ENCODE measurements at places on chromosomes 16 and 17.

- no peak for DNase-seq
Observed at GRCh38 chr17:14557480-14557879, 256.6 kb downstream of the HS3ST3B1 start.

- no peak for DNase-seq
Observed at GRCh38 chr16:18024611-18025010, 311.9 kb downstream of the NPIPA8 start.

DNA sequence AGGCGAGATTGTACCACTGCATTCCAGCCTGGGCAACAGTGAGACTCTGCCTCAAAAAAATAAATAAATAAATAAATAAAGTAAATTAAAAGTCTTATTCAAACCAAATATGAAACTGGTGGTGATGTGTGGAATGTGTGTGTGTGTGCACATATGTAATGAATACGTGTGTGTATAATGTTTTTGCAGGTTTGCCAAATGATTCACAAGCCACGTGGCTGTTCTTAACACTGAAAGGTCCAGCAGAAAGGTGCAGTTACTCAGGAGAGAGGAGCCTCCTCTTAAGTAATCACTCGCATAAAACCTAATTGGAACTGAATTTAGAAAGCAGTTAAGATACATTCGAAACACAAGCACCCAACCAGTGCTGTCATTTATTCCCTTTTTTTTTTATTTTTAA, 22.9 kb downstream of the GDE1 start:
- no peak for DNase-seq

- no peak for DNase-seq
Observed at GRCh38 chr16:28136751-28137434, 73.4 kb upstream of the GSG1L start.

- DNase-seq: no peak
Observed at GRCh38 chr17:30235386-30236296, at the start of gene SLC6A4. Gene SLC6A4, minus strand, starts transcription at chr17:30235697. Its CDS starts 13,739 bp downstream, at chr17:30221958.

DNA sequence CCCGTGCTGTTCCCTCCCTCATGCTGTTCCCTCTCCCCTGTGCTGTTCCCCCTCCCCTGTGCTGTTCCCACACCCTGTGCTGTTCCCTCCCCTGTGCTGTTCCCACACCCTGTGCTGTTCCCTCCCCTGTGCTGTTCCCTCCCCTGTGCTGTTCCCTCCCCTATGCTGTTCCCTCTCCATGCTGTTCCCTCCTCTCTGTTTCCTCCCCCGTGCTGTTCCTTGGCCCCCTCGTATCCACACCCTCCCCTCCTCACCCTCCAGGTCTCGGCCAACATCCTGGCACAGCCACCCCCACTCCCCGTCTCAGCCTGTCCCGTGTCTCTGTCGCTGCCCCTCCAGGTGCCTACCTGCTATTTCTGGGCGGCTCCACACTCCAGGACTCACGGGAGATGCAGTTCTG, 48.5 kb upstream of the ZC3H18 start:
- no peak for DNase-seq

DNA sequence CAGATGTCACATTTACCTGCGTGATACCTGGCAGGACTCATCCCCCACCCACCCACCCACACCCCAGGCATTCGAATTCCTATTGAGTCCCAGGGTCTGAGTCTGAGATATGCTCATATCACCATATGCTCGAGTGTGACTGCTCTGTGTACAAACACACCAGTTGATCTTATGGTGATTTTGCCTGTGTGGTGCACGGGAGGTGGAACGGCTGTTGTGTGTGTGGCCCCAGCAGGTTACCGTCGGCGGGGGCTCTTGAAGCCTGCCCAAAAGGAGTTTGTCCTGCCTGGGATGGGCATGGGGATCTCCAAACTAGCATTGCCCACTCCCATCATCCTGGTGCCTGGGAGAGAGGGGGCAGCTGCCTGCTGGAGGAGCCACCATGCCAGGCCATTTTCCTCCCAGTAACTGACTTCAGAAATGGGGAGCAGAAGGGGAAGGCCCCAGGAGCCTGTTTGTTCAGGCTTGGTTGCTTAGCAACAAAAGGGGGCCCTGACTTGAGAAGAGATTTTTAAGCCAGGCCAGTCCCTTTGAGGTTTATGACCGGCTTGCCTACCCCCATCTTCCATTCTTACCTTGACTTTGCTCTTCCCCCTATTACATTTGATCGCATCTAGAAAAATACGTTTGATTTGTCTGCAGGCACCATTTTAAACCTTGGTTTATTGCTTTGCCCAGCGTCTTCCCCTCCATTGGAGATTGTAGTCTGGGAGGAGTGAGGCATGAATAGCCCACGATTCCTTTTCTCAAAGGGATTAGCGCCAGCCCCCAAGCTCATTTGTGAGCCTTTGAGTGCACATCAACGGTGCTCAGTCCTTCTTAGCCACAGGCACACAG, 217.7 kb downstream of the CCDC182 start:
- DNase-seq: no peak

DNA sequence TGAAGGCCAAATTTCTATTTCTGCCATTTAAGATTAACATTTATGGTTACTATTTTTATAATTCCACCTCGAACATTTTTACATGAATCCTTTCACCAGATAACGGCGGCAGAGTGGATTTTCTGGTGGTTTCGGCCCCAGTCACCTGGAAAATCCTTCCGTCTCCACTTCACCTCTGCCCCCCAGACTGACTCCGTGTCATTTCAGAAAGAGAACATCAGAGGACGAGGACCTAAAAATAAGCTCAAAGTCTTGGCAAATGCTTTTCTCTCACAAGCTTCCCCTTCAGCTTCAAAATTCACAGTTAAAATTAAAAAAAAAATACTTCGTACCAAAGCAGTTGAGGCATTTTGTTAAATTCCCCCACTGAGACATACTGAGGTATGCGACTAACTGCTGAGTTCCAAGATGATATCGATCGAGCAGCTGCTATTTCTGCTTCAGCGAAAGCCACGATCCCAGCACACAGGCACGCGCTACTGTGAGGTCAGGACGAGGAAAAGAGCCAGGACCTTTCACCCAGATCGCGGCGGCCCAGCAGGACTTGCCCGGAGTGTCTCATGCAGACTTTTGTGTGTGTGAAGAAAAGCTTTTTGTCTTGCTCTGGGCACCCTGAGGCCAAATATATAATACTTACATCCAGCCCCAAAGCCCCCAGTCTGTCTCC, 36.8 kb downstream of the ASPA start:
- no peak for DNase-seq

DNA sequence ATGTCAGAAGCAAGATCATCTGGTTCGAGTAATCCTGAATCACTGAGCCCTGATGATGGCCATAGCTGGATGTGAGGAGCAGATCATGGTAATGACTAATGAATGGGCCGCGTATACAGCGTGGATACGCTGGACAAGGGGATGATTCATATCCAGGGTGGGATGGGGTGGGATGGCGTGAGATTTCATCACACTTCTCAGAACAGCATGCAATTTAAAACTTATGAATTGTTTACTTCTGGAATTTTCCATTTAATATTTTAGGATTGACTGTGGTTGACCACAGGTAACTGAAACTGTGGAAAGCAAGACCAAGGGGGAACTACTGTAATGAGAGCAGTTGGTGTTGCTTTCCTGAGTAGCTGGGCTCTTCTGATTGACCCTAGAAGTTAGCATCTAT, 225.5 kb downstream of the STX8 start:
- no peak for DNase-seq

- no peak for DNase-seq
Observed at GRCh38 chr17:72515291-72516065, 394.7 kb downstream of the SOX9 start.

DNA sequence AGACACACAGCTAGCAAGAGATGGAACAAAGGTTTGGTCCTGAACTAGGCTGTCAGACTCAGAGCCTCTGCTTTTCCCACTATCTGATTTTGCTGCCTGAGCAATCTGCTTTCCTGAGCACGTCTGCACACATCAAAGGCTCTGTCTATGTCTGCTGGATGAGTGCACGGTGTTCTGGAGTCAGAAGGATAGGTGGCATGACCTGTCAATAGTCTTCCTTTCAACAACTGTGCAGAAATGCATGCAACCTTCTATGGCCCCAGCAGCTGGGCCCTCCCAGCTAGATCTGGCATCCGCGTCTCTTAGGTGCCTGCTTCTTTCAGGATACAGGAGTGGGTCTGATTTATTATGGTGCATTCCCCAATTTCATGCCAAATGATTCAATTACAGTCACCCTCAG, 138.3 kb downstream of the UTP18 start:
- no peak for DNase-seq

DNA sequence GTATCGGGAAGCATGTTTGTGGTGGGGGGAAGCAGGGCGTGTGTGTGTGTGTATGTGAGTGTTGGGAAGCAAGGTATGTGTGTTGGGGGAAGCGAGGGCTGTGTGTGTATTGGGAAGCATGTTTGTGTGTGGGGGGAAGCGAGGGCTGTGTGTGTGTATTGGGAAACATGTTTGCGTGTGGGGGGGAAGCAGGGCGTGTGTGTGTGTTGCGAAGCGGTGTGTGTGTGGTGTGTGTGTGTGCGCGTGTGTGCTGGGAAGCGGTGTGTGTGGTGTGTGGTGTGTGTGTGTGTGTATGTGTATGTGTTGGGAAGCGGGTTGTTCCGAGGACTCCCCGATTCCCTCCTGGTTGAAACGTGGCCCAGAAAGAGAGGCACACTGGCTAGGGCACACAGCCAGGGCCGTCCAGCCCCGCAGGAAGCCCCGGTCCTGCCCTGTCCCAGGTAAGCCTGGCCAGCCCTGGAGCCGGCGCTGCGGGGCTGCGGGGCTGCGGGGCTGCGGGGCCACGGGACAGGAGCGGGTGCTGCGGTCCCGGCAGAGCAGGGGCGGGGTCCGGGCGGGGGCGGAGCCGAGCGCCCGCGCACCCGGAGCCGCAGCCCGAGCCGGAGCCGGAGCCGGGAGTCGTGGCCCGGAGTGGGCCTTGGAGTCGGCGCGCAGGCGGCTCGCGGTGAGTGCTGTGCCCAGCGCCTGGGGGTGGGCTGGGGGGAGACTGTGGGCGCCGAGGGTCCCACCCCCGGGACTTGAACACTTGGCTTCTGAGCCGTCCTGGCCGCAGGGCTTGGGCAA, at the start of gene NOD2:
NOD2 (plus strand) TSS at position 608 of the 783 bp plus-strand sequence. CDS start 5,890 bp downstream, outside the sequence.
- peak; percentile 68 for DNase-seq

Measured in HEK293T (cell line).